WTC11 (cell line): ENCODE measurements at places on chromosomes 1 and 21. TPM values are rescaled to one million over a fixed set of nuclear protein-coding genes. Genes with fewer than 3 reads are reported as not detected.

DNA sequence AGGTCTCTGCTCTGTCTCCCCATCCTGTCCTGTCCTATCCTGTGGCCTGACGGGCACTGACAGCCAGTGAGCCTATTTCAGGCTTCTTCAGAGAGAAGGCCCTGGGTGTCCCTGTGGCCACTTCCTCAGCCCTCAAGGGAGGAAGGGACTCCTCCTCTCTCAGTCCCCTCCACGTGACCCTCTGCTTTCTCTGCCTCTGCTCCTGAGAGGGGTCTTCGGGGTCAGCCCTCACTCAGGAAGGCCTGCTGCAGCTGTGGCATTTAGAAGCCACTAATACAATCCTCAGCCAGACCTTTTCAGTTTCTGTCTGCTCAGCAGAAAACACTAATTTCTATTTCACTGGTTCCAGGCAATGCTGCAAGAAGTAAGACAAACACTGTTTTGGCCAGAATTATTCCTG is 43.6 kb upstream of the ETV3 start:
- peaks cover 20% of the 10 kb centered on the region for H3K4me1 ChIP-seq
- no peak overlapping the region for H3K27ac ChIP-seq

DNA sequence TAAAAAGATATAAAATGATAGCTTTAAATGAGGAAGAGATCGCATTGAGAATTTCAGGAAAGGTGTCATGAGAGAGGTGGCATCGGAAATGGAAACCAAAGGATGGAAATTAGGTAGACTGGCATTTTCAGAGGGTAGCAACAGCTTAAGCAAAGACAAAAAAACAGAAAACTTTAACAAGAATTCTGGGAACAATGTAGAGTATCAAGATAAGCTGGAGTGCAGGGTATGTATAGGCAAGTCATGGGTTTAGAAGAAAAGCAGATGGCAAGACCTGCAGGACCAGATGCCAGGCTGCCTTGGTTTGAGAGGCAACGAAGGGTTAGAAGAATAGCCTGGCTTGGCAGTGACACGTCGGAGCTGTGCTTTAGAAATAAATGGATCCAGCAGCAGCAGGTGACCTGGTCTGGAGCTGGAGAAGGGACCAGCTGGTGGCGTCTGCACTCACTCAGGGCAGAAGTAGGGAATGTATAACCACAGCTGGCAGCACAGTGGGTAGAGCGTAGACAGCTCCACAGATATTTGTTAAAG is 149.4 kb upstream of the TIAM1 start:
- DNase-seq = no peak
- H3K4me3 ChIP-seq = no peak overlapping the region
- peak overlapping the region; percentile 57; the same call in 1 of the 2 replicates for H3K27ac ChIP-seq
- no peaks in the 10 kb centered on the region for H3K36me3 ChIP-seq

DNA sequence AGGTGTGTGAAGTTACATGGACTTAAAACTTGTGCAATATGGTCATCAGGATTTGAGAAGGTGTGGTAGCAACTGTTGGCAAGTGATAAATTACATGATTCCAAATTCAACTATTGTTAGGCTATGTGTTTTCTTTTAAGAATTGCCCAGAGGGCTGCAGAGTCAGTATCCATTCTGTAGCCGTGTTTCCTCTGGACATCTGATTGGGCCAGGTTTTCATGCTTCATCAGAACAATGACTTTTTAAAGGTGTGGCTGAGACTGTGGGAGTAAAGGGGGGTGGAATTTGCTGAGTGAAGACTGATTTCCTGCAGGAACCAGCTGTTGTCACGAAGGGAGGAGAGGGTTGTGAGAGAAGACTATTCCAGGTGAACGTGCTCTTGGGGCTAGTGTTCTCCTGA is 1.7 kb upstream of the HRNR start:
- H3K4me1 ChIP-seq = no peaks in the 10 kb centered on the region
- H3K36me3 ChIP-seq = peaks cover 55% of the 10 kb centered on the region
- peaks cover 3% of the 10 kb centered on the region; the same call in 1 of the 2 replicates for H3K27me3 ChIP-seq
- no peak overlapping the region for H3K27ac ChIP-seq

DNA sequence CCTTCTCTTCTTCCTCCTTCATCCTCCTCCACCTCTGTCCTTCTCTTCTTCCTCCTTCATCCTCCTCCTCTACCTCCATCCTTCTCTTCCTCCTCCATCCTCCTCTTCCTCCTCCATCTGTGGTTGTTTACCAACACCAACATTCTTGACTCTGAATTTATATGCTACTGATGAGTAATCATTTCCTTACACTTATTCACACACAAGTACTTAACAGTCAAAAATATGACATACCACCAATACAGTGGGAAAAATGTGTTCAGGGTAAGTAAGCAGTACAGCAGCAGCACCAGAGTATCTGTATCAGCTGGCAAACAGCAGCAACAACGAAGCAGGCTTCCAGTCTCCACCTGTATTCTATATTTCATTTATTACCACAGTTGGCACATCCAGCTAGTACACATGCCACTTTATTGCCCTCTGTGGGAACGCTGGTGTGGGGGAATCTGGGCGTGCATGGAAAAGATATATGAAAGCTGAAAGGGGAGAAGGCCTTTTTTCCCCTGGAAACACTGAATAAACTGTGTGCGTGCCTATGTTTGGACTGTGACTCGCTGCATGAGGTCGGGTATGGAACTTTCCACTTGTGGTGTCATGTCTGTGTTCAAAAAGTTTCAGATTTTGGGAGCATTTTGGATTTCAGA is 16.0 kb downstream of the ADSS2 start:
- peak overlapping the region; percentile 4 for H3K27ac ChIP-seq
- H3K27me3 ChIP-seq = no peaks in the 10 kb centered on the region
- H3K4me3 ChIP-seq = no peak overlapping the region
- DNase-seq = no peak

TBX19 gene
- total RNA-seq = 1.2 to 1.3 TPM (median 1.2 TPM) in 3 replicates

- H3K36me3 ChIP-seq = peaks cover 9% of the 10 kb centered on the region; the same call in 1 of the 2 replicates
- no peak for DNase-seq
- H3K27me3 ChIP-seq = no peaks in the 10 kb centered on the region
Measured at GRCh38 chr1:241600496-241600901, 39.7 kb downstream of the CHML start.

DNA sequence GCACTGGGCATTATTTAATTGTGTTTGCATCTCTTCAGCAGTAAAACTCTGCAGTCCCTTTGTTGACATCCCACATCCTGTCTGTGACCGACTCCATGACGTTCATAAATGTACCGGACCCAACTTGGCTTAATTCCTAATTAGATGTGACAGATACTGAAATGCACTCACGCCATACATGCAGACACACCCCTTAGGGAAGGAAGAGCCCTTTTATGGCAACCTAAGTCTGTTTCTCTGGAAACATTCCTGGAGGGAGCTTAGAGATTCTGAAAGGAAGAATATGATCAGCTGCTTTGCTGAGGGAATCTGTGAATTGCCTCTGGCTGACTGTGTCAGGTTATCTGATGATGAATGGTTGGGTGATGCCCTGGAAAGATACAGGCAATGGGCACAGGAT is 33.4 kb downstream of the ADAMTS5 start:
- H3K4me1 ChIP-seq = no peaks in the 10 kb centered on the region
- H3K27me3 ChIP-seq = no peaks in the 10 kb centered on the region
- no peak for DNase-seq
- no peak overlapping the region for H3K4me3 ChIP-seq

DNA sequence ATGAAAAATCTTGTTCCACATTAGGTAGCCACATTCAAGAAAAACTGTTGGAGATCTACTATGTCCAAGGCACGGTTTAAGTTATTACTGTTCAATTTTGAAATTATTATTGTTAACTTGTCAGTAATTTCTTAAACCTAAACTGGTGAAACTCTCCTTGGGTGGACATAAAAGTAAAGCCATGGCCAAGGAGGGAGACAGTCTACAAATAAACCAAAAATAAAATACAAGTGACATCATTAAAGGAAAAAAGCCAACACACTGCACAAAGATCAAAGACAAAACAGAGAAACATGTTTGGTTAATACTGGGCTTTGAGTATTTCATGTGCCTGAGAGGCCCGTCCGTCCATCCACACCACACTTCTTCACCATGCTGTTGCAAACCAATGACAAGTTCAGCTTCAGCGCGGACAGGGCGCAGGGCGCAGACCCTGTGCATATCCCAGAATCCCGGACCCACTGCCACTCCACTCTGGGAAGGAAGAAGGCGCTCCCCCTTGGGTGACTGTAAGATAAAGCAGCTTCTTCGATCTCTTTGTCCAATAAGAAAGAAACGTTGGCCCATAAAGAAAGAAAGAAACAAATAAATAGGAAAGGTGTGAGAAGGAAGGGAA is 918 bp upstream of the RASAL2 start:
- H3K36me3 ChIP-seq = peaks cover 6% of the 10 kb centered on the region; the same call in 1 of the 2 replicates
- peak overlapping the region; percentile 81 for H3K4me3 ChIP-seq
- peak overlapping the region; percentile 93 for H3K27ac ChIP-seq
- peaks cover 41% of the 10 kb centered on the region for H3K4me1 ChIP-seq
- peak; percentile 43 for DNase-seq

OLFML3 gene
- 65.8 to 91.1 TPM (median 90.4 TPM) in 3 replicates for total RNA-seq

DNA sequence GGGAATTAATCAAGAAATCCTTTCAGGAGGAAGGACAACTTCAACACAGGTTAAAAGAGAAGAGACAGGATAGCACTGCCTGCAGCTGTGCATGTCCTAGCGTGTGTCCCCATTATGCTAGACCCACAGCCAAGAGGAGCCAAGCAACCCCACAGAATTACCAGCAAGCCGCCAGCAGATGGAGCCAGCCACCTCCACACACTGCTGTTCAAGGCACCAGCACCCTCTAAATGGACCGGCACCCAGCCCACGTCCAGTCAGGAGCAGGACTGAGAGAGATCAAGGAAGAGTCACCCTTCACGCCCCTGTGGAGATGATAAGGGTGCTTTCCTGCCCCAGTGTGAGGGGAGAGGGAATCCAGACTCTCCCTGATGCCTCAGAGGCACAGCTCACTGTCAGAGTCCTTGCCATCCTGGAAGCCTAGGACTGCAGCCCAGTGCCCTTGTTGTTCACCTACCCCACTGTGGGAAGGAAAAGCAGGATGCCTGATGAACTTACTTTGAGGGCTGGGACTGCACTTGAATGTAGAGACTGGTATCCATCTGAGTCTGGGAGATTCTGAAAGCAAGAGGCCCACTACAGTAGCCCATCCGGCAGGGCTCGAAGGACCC is 37.1 kb upstream of the CTTNBP2NL start:
- H3K27me3 ChIP-seq = peaks cover 8% of the 10 kb centered on the region
- H3K4me3 ChIP-seq = no peak overlapping the region
- no peak overlapping the region for H3K27ac ChIP-seq
- H3K4me1 ChIP-seq = peaks cover 18% of the 10 kb centered on the region
- H3K36me3 ChIP-seq = no peaks in the 10 kb centered on the region
- peak; percentile 77 for DNase-seq

GRCh38 chr21:37700641-37701202 is 215.5 kb downstream of the KCNJ6 start:
- peaks cover 3% of the 10 kb centered on the region; the same call in 1 of the 2 replicates for H3K27me3 ChIP-seq
- H3K4me3 ChIP-seq = no peak overlapping the region
- H3K36me3 ChIP-seq = peaks cover 14% of the 10 kb centered on the region
- H3K4me1 ChIP-seq = no peaks in the 10 kb centered on the region
- peak; percentile 46 for DNase-seq
- H3K27ac ChIP-seq = no peak overlapping the region

PCBP3 gene
- total RNA-seq = 8.5 to 14.0 TPM (median 11.8 TPM) in 3 replicates

DNA sequence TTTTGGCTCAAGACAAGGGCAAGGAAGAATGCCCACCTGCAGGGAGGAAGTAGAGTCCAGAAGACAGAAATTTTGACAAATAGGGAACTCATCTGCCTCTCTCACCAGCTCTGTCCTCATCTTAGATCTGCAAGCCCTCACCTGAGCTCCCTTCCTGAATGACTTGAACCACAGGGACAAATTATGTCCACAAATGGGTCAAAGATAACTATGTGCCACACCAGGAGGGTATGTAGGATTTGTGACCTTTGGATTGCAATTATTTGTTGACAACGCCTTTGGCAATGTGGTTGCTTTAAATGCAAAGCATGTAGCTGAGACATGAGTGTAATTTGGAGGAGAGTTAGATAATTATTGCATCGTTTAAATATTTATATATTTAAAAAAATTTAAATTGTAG is 79.5 kb downstream of the GRIK1 start:
- H3K36me3 ChIP-seq = no peaks in the 10 kb centered on the region
- no peak overlapping the region for H3K27ac ChIP-seq
- H3K27me3 ChIP-seq = no peaks in the 10 kb centered on the region
- DNase-seq = no peak
- no peak overlapping the region for H3K4me3 ChIP-seq

ZFYVE9 gene
- total RNA-seq = 19.2 to 20.1 TPM (median 19.6 TPM) in 3 replicates
